ENCODE measurements at places on chromosomes 3 and 15.

GRCh38 chr15:47516558-47516957 is 200.7 kb upstream of the SEMA6D start:
- DNase-seq, result peak; percentile 78

- peak; percentile 73 for DNase-seq
These were observed 307.0 kb downstream of the ARPP21 start for GRCh38 chr3:35946121-35946853.

DNA sequence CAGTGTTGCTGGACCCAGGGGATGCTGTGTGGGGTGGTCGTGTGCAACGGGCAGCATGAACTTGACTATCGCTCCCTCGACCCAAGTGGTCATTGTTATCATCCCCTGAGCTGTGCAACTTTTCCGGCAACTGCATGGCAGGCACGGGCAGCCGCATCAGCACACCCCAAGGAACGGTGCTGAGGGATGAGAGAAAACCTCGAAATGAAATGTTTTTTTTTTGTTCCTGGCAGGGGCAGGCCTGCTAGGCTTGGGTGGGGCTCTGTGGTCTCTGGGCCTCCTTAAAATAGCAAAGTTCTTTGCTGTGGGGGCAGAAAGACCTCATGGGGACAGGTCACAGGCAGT is 51.4 kb downstream of the CORO2B start:
- DNase-seq, result no peak

GRCh38 chr3:101784855-101785613 is 6.0 kb downstream of the NXPE3 start:
- DNase-seq, result no peak

GRCh38 chr3:11530153-11530721 is 113.5 kb downstream of the VGLL4 start:
- peak; percentile 95 for DNase-seq

DNA sequence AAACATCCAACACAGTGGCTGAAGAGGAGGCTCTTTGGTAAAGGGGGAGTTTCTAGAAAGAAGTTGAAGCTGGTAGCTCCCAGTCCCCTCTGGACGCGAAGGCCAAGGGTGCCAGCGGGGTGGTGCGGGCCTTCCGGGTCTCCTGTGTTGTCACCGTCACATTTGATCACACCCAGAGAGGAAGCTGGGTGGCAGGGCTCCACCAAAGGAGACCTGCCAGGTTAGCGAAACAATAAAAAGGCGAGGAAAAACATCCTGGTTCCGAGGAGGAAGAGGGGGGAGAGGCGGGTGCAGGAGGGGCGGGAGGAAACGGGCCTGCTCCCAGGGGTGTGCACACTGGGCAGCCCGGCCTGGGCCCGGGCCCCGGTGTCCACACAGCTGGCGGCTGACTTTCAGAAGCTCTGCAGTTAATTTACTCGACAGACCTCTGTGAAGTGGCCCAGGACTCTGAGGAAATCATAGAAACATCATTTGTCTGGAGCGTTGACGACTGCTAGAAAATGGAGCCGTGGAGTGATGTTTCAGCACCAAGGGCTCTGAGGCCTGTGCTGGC is 12.1 kb downstream of the HEG1 start:
- peak; percentile 26 for DNase-seq

GRCh38 chr3:184884359-184885017 is 72.5 kb downstream of the VPS8 start:
- no peak for DNase-seq

- DNase-seq, result no peak
These were observed 51.1 kb upstream of the TEX264 start for GRCh38 chr3:51619983-51620382.

DNA sequence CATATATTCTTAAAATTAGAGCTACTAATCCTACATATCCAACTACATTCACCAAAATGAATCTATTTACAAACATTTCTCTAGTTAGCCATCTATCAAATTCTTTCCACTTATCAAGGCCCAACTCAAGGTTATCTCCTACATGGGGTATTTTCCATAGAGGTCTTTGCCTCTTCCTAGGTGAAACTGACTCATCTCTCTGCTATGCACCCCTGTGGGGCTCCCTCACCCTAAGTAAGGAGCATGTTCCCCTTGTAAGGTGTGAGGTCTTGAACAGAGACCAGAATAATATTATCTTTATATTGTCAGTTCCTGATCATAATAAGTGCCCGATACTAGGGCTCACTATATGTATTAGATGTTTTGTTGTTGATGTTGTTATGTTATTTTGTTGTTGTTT is 74.6 kb upstream of the TSC22D2 start:
- DNase-seq, result no peak

DNA sequence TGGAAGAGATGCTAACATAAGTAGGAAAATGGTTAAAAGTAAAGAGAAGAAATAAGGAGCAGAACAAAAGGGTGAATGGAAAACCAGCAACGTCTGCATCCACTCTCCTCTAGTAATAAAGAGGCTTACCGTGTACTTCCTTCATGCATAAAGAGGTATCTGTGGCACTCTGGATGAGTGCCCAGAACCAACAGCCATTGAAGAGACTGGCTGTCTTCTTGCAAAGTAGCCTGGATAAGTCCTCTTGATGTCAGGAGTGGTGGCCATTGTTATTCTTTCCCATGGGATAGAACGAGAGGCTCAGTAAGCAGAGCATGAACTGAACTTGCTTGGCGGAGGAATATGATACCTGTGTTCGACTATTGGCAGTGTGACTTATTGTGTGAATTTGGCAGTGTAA is 186.2 kb upstream of the RASGRP1 start:
- DNase-seq, result no peak

DNA sequence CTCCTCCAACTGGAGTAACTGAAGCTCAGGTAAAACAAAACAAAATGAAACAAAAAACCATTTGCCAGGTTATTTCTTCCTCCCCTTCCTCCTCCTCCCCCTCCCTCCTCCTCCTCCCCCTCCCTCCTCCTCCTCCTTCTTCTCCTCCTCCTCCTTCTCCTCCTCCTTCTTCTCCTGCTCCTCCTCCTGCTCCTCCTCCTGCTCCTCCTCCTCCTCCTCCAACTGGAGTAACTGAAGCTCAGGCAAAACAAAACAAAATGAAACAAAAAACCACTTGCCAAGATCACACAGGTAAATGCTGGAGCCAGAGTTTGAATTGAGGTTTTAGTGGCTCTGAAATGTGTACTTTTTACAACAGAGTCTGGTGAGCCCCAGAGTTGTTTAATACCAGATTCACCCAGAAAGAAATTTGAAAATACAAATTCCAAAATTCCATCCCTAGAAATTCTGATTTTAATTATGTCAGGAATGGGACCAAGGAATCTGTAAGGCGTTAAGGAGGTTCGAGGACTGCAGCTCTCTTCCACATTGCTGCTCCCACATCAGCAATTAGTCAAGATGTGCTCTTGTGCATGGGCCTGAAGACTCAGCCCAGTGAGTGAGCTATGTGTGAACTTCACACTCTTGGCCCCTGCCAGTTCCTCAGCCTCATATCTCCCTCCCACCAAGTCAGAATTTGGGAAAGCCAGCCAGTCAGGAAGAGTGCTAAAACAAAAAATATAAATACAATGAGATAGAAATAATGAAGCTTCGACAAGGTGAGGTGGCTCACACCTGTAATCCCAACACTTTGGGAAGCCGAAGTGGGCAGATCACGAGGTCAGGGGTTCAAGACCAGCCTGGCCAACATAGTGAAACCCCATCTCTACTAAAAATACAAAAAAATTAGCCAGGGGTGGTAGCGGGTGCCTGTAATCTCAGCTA is 31.6 kb upstream of the ZNF770 start:
- peak; percentile 32 for DNase-seq

DNA sequence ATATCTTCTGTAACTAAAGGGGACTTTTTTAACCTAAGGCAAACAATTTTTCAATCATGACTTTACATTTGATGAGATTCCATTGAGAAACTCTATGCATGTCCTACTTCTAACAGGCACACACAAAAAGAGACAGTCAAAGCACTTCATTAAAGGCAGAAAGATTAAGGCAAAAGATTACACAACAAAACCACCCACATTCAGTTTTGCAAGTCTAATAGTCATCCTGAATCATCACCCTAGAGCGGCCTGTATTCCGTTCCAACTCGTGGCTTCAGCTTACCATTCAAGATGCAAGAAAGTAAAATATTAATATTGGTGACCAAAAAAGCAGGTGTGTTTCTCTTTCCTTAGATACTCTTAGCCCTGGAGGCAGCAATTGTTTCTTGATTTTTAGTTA is 205.9 kb downstream of the P3H2 start:
- peak; percentile 96 for DNase-seq

DNA sequence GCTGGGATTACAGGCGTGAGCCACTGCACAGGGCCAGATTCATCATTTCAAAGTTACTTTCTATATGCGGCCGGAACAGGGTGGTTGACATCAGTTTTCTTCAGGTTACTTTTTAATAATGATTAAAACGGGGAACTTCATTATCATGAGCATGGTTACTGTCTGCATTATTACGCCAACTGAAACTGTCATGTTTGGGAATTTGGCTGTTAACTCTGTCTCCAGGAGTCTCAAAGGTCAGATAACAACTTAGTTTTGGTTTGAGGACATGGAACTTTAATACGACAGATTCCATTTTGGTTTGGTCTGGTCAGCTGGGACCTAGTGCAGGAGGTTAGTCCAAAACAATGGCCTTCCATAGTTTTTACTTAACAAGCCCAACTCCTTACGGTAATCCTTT is 8.5 kb downstream of the CYP8B1 start:
- DNase-seq, result no peak

DNA sequence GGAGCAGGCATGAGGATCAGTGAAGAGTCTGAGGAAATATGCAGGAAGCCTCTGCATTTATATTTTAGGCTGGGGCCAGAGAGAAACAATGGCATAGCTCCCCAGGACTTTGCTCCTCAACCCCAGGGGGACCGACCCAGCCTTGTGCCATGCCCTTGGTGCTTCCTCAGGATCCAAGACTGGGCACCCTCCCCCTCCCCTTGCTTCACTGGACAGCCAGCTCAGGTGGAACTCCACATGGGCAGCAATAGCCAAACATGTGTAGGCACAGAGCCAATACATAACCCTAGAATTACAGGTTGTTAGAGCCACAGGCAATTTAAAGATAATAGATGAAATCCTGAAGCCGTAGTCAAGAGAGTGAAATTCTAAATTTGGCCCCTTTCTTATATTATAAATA is 73.0 kb upstream of the ETV5 start:
- DNase-seq, result no peak

DNA sequence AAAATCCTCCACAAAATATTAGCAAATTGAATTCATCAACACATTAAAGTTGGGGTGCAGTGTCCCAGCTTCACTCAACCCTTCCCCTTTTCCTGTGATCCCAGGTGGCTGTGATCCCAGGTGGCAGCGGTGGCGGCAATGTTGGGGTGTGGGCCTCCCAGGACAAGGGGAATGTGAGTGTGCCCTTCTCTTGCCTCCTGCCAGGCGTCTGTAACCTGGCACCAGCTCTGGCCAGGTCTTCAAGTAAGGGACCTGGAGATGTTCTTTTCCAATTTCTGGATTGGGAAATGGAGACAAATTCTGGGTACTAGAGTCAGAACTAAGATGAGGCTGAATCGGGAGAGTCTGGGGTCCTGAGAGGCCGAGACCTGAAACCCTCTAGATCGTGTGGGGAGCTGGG is 20.1 kb downstream of the GOLGA6A start:
- DNase-seq, result no peak
